ENCODE measurements at places on chromosomes 4 and X. TPM values are rescaled to one million over a fixed set of nuclear protein-coding genes. Genes with fewer than 3 reads are reported as not detected.

- H3K27me3 ChIP-seq = no peaks in the 10 kb centered on the region
- H3K36me3 ChIP-seq = peaks cover 40% of the 10 kb centered on the region
- H3K4me3 ChIP-seq = no peak overlapping the region
- no peak for DNase-seq
Observed at GRCh38 chr4:7842384-7843279, 97.0 kb downstream of the AFAP1 start.

GRCh38 chr4:87505862-87506261 is 23.3 kb downstream of the SPARCL1 start:
- H3K4me1 ChIP-seq = no peaks in the 10 kb centered on the region
- no peak overlapping the region for H3K27ac ChIP-seq
- no peak overlapping the region for H3K4me3 ChIP-seq
- H3K27me3 ChIP-seq = no peaks in the 10 kb centered on the region
- H3K36me3 ChIP-seq = no peaks in the 10 kb centered on the region
- no peak for DNase-seq

DNA sequence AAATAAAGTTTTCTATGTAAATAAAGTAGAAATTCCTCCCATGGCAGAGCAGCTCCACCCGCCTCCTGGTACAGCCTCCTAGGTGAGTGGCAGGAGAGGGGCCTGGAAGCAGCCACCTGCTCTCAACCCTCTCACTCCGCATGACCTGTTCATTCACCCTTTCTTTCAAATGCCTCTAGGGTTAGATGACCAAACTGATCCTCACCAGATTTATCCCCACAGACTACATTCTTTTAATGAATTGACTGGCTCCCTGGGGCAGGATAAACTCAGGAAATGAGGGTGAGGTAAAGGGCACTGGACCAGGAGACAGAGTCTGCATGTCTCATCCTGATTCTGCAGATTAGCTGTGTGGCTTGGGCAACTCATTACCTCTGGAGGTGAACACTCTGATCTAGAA is 32.6 kb upstream of the NKX6-1 start:
- no peak for DNase-seq
- H3K27ac ChIP-seq = no peak overlapping the region
- H3K4me1 ChIP-seq = no peaks in the 10 kb centered on the region

DNA sequence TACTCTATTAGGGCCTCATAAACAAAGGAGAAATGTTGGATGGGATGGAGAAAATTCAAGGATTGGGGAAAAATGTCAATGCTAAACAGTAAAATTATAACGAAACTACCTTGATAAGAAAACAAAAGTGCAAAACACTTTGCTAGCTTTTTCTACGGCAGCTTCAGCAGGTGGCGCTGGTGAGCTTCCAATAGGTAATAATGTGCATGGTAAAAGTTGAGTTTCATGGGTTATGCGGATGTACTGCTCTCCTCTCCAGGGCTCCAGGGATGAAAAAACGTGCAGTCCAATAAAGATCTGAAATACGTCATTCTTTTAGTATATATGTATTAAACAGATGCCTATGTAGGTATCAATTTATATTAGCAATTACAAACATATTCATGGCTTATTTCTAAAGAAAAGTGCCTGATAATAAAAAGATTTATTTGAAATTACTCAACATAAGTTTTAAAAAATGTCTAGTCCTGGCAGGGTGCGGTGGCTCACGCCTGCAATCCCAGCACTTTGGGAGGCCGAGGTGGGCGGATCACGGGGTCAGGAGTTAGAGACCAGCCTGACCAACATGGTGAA is 239.6 kb downstream of the GRXCR1 start:
- no peaks in the 10 kb centered on the region for H3K36me3 ChIP-seq
- H3K4me3 ChIP-seq = no peak overlapping the region
- peak; percentile 11 for DNase-seq

GRCh38 chr4:113349430-113349829 is 300.0 kb downstream of the ANK2 start:
- peaks cover 35% of the 10 kb centered on the region for H3K27me3 ChIP-seq
- H3K4me3 ChIP-seq = no peak overlapping the region
- peaks cover 29% of the 10 kb centered on the region for H3K4me1 ChIP-seq
- no peak for DNase-seq

GRCh38 chr4:117455088-117455487 is 369.7 kb upstream of the TRAM1L1 start:
- no peak overlapping the region for H3K4me3 ChIP-seq
- H3K27ac ChIP-seq = no peak overlapping the region
- no peaks in the 10 kb centered on the region for H3K36me3 ChIP-seq

GRCh38 chr4:122890147-122890795 is 32.1 kb downstream of the NUDT6 start:
- H3K4me1 ChIP-seq = no peaks in the 10 kb centered on the region
- H3K27me3 ChIP-seq = no peaks in the 10 kb centered on the region
- H3K36me3 ChIP-seq = peaks cover 13% of the 10 kb centered on the region
- H3K27ac ChIP-seq = no peak overlapping the region
- no peak for DNase-seq

DNA sequence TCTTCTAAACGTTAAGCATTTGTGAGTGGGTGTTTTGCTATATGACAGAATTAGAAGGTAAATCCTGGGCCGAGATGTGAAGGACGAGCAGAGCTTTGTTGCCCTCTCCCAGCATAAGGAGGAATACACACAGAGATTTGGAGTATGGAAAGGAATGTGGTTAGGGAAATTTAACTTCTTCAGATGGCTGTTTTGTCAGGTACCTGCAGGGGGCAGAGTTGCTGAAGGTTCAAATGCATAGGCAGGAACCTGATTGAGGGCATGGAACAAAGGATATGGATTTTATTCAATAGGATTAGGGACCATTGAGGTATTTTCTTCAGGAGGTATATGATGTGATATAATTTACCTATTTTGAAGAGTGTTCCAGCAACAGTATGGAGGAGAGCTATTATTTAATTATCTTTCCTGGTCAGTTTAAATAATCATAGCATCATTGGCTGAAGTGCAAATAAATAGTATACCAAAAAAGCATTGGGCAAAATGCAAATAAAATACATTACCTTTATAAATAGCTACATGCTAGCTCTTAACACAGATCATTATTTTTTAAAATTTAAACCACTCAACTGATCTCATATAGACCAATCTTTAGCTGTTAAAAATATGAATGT is 143.6 kb downstream of the SLIT2 start:
- H3K4me3 ChIP-seq = no peak overlapping the region
- DNase-seq = no peak
- H3K4me1 ChIP-seq = no peaks in the 10 kb centered on the region
- no peaks in the 10 kb centered on the region for H3K27me3 ChIP-seq
- H3K27ac ChIP-seq = no peak overlapping the region
- no peaks in the 10 kb centered on the region for H3K36me3 ChIP-seq

- no peak within 1 kb of the TSS for H3K27ac ChIP-seq
- H3K36me3 ChIP-seq = no peaks in the 10 kb centered on the region
- peaks cover 14% of the 10 kb centered on the region for H3K27me3 ChIP-seq
- H3K4me1 ChIP-seq = peaks cover 2% of the 10 kb centered on the region
- no peak within 1 kb of the TSS for H3K4me3 ChIP-seq
Observed at GRCh38 chr4:109912706-109913595, at the start of gene EGF. Gene EGF, plus strand, starts transcription at chr4:109912883. Its CDS starts 453 bp downstream, at chr4:109913336.

STPG2 gene
- total RNA-seq = not detected

Measured in activated T-helper 2 cell treated with anti-CD3 and anti-CD28 coated beads, Interferon-gamma antibody, Interleukin-2, Interleukin-4, amounts not matched to agents 10 μg/mL and 5 μg/mL and 100 μg/mL, durations not matched to agents 14 hours and 24 hours and 36 hours (primary cell).